ENCODE measurements at places on chromosomes 4 and X.

DNA sequence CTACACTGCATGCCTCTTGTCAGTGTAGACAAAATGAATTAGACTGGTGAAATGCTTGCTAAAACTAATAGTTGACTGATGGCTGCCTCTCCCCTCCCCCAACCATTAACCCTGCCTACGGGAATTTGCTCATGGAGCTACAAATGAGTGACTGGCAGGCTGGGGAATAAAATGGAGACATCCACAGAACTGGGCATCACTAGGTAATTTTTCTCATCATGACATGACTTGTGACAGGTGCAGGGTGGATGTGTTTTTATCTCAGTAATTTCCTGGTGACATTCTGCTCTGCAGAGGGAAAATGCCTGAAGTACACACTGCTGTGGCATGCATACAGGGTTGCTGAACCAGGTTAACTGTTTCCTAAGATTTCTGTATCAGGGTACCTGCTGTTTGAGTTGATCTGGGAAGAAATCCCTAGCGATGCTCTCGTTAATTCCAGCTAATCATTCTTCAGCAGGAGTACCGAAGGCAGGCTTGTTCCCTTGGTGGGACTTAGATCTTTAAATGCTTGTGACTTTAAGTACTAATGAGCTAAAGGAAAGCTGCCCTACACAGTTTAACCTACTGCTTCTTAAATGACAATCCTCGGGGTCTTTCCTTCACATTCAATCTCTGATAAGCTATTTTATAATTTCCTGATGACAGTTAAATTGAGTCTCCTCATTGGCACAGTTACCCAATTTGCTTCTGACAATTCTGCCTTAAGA lies 376.3 kb upstream of the LCORL start:
- no peak for DNase-seq

DNA sequence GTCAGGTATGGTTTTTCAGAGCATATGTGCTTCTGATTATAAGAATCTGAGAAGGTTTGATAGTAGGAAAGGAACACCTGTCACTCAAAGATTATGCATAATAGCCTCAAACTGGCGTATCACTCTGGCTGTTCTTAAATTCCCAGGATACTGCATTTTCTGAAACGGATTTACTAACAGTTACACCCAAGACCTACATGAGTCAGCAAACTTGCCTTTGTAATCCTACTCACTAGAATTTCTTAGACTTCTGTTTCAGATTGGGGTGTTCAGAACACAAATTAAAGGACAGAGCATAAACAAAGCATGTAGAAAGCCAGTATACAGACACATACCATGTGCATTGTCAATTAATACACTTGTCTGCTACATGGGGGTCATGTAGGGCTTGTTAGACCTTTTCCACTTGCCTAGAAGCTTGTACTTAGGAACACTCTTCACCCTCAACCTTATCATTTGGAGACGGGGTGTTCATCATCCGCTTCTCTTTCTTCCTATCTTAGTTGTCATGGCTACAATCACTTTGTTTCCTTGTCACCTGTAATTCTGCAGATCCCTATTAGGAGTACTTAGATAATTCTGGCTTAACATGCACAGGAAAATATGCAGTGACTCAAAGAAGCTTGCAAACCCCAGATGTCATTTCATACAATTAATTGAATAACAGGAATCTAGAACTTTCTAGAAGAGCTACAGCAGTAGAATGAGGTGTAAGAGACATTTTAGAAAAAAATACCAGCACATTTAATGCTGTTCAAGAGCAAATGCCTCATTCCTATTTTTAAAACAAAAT lies 593.0 kb upstream of the TENM3 start:
- no peak for DNase-seq

- DNase-seq = no peak
Measured at GRCh38 chr4:6752486-6752829, 30.1 kb upstream of the KIAA0232 start.

DNA sequence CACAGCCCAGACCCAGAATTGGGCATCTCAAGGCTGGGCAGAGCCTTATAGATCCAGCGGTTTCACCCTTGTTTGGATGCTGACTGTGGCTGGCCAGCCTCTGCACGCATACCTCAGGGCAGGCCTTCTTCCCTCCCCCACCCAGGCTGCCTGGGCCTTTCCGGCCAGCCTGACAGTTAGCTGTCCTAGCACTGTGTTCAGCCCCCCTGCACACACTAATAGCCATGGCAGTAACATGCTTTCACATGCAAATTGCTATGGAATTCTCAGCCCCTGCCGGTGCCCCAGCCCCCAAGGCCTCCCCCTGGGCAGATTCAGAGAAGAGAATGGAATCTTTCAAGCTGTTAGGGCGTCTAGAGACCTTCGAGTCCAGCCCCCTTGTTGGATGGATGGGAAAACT lies 17.7 kb downstream of the EFNB1 start:
- no peak for DNase-seq

DNA sequence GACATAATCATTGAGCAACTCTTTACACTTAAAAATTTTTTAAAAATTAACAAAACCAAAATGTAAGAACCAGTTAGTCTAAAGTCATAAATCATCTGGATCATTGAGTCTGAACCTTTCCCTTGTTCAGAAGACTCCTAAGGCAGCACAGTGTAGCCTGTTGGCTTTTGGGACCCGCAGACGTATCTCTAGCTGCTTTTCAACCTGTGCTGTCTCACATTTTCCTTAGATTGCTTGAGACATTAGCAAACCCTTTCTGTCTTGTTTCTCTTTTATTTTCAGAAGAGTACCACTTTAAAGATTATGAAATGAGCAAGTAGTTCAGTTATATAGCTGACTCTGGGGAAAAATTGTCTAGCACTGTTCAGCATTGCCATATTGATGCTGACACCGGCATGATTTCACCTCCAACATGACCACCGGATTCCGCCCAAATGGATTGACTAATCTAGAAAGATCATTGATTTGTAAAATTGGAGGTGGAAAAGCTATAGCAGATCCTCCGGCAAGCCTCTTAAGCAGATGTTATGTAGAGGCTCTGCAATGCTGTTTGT lies 8.9 kb downstream of the TCEANC start:
- no peak for DNase-seq

DNA sequence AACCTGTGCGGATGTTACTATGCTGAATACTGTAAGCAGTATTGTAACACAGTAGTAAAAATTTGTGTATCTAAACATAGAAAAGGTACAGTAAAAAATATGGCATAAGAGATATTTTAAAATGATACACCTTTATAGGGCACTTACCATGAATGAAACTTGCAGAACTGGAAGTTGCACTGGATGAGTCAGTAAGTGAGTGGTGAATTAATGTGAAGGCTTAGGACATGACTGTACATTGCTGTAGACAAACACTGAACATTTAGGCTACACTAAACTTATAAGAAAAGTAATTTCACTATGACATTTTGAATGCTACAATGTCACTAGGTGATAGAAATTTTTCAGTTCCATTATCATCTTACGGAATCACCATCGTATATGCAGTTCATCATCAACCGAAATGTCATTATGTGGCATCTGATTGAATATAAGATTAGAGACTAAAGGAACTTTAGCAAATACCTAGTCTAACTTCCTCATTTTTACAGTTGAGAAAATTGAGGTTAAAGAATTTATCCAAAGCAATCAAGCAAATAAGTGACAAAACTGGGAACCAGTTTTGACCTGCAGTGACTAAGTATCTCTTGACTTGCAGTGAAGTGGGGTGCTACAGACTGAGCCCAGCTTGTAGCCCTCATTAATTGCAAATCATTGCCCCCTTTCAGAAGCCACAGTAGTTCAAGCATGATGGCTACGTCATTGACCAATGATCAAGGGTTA lies 55.3 kb downstream of the EGF start:
- no peak for DNase-seq

DNA sequence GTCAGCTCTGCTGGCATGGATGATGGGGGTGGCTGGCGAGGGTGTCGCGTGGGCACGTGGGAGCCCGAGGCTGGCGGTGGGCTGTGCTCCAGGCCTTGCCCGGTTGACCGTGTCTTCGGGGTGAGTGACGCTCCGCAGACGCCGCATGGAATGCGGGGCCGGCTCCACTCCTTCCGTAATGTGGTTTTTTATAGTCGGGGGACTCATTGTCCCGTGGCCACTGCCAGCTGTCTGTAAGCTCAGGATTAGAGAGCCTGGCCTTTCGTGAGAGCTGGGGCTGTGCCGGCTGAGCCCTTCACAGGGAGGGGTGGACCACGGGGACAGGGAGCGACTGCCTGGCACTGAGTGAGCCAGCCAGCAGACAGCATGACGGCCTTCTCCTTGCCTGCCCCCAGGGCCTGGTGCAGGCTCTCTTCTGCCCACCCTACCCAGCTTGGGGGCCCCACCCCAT lies 20.4 kb downstream of the DOK7 start:
- no peak for DNase-seq

GRCh38 chr4:107831140-107831539 lies 6.4 kb downstream of the SGMS2 start:
- no peak for DNase-seq

- DNase-seq = no peak
Measured at GRCh38 chr4:45484740-45485139, 639.1 kb downstream of the GABRG1 start.

GRCh38 chr4:74365761-74366160 lies 816 bp downstream of the EREG start:
- DNase-seq = no peak

DNA sequence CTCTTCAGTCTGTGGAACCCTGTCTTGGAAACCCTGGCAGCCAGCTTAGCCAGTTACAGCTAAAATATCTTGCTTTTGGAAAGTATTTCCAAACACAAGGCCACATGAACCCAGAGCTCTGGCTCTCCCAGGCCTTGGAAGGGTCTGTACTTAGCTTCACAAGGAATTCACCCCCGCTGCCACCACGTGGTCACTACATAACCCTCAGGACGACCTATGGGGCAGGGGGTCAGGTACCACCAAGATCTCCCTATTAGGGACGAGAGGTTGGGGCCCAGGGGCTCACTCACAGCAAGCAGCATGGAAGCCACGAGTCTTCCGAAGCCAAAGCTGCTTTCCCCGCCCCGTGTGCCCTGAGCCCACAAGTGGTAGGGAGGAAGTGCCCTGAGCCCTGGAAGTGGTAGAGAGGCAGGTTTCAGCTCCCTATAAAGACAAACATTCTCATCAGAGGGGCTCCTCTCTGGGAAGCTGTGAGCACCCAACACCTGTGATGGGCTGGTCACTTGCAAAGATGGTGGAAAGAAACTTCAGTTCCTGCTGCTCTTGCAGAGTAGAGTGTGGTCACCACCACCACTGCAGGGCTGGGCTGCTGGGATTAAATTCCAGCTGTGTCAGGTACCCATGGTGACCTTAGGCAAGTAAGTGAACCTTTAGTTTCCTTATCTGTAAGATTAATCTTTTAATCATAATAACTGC lies 4.7 kb upstream of the JAKMIP1 start:
- DNase-seq = no peak
